SK-N-SH treated with all-trans-retinoic acid at 6 μM for 48 hours (cell line): ENCODE measurements at places on chromosomes 16 and 17.

GRCh38 chr16:11384956-11385586 is 39.8 kb downstream of the RMI2 start:
- ATAC-seq = no peak

GRCh38 chr16:878886-879285 is 78.4 kb upstream of the GNG13 start:
- ATAC-seq = no peak

- ATAC-seq = peak; percentile 54
These were observed 4.7 kb downstream of the NOD2 start for GRCh38 chr16:50697881-50698767.

GRCh38 chr17:80347948-80348351 is 67.0 kb upstream of the ENDOV start:
- no peak for ATAC-seq

- ATAC-seq = no peak
These were observed 19.8 kb downstream of the SLC7A5 start for GRCh38 chr16:87849419-87850008.

DNA sequence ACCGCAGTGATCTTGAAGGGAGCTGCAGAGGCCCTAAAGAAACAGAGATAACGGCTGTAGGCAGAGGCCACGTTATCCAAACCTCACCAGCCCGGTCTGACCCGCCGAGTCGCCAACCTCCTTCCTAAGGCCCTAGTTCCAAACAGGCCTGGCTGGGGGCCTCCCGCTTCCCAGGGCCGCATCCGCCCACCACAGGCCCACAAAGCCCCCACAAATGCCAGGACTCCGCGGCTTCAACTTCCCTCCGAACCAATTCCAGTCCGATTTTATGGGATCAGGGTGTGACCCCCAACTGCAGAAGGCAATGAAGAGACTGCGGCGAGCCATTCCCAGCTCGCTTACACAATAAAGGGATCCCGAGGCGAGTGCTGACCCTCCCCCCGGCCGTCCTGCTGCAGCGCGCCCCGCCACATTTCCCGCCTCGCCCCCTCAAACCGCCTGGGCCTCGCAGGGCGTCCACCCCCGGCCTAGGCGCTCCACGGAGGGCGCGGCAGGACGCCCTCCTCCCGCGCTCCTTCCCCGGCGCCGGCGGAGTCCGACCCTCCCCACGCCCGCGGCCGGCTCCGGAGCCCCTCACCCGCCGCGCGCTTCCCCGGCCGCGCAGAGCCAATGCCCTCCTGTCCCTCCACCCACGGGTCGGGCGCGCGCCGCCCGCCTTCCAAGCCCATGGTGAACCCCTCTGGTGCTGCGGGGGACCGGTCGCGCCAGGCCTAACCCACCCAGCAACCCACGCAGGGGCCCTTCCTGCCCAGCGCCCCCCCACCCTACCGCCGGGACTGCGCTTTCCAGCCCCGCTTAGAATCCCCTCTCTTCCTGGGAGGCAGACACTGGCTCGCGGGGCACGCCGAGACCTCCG is 926 bp downstream of the MYH10 start:
- ATAC-seq = peak; percentile 15

GRCh38 chr16:65634291-65634690 is 512.4 kb upstream of the CDH11 start:
- ATAC-seq = no peak

- ATAC-seq = peak; percentile 85
These were observed 23.1 kb upstream of the C16orf78 start for GRCh38 chr16:49350265-49351095.
